ENCODE measurements at places on chromosomes 12 and 14.

DNA sequence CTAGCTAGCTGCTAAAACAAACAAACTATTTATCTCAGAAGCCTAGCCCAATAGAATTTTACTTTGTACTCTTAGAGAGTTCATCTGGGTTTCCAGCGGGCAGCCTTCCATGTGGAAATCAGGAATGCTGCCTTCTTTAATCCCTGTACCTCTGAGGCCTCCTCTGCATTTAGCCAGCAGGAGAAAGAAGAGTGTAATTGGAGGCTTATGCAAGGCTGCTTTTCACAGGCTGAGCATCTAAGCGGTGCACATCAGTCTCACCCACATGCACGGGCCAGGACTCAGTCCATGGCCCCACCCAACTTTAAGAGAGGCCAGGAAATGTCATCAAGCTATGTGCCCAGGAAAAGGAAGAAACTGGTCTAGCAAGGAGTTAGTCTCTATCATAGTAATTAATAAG, 14.0 kb upstream of the PTGDR start:
- no peak for DNase-seq
- H3K27me3 ChIP-seq = no peaks in the 10 kb centered on the region
- peak overlapping the region; percentile 57 for H3K27ac ChIP-seq
- peaks cover 35% of the 10 kb centered on the region for H3K36me3 ChIP-seq

GRCh38 chr12:116673681-116674111, 64.2 kb downstream of the SPRING1 start:
- H3K4me1 ChIP-seq = peaks cover 33% of the 10 kb centered on the region
- H3K36me3 ChIP-seq = no peaks in the 10 kb centered on the region
- H3K4me3 ChIP-seq = peak overlapping the region; percentile 75
- no peak for DNase-seq
- peaks cover 14% of the 10 kb centered on the region for H3K27me3 ChIP-seq

GRCh38 chr12:33654313-33654712, 214.7 kb upstream of the SYT10 start:
- no peaks in the 10 kb centered on the region for H3K4me1 ChIP-seq
- no peaks in the 10 kb centered on the region for H3K36me3 ChIP-seq
- no peak for DNase-seq
- H3K4me3 ChIP-seq = no peak overlapping the region
- no peaks in the 10 kb centered on the region for H3K27me3 ChIP-seq

- no peak overlapping the region for H3K27ac ChIP-seq
- H3K27me3 ChIP-seq = no peaks in the 10 kb centered on the region
- no peaks in the 10 kb centered on the region for H3K36me3 ChIP-seq
Measured at GRCh38 chr12:12705838-12706520, 10.0 kb upstream of the GPR19 start.

- H3K4me1 ChIP-seq = peaks cover 32% of the 10 kb centered on the region
- DNase-seq = no peak
- peaks cover 20% of the 10 kb centered on the region for H3K36me3 ChIP-seq
- peak overlapping the region; percentile 96 for H3K4me3 ChIP-seq
- peak overlapping the region; percentile 98 for H3K27ac ChIP-seq
Measured at GRCh38 chr12:76084863-76085519, 506 bp upstream of the NAP1L1 start.

GRCh38 chr14:104359301-104359968, 220.1 kb upstream of the C14orf180 start:
- DNase-seq = no peak
- H3K36me3 ChIP-seq = no peaks in the 10 kb centered on the region
- no peak overlapping the region for H3K4me3 ChIP-seq
- no peaks in the 10 kb centered on the region for H3K27me3 ChIP-seq
- H3K4me1 ChIP-seq = no peaks in the 10 kb centered on the region
- H3K27ac ChIP-seq = no peak overlapping the region

GRCh38 chr14:81432219-81432661, 32.1 kb upstream of the STON2 start:
- DNase-seq = no peak
- no peaks in the 10 kb centered on the region for H3K36me3 ChIP-seq
- no peak overlapping the region for H3K27ac ChIP-seq
- H3K27me3 ChIP-seq = peaks cover 42% of the 10 kb centered on the region
- peaks cover 8% of the 10 kb centered on the region for H3K4me1 ChIP-seq

GRCh38 chr12:7486512-7486911, 17.1 kb downstream of the CD163 start:
- no peaks in the 10 kb centered on the region for H3K36me3 ChIP-seq
- no peak overlapping the region for H3K4me3 ChIP-seq
- no peaks in the 10 kb centered on the region for H3K4me1 ChIP-seq
- DNase-seq = no peak
- peaks cover 12% of the 10 kb centered on the region for H3K27me3 ChIP-seq
- H3K27ac ChIP-seq = no peak overlapping the region

DNA sequence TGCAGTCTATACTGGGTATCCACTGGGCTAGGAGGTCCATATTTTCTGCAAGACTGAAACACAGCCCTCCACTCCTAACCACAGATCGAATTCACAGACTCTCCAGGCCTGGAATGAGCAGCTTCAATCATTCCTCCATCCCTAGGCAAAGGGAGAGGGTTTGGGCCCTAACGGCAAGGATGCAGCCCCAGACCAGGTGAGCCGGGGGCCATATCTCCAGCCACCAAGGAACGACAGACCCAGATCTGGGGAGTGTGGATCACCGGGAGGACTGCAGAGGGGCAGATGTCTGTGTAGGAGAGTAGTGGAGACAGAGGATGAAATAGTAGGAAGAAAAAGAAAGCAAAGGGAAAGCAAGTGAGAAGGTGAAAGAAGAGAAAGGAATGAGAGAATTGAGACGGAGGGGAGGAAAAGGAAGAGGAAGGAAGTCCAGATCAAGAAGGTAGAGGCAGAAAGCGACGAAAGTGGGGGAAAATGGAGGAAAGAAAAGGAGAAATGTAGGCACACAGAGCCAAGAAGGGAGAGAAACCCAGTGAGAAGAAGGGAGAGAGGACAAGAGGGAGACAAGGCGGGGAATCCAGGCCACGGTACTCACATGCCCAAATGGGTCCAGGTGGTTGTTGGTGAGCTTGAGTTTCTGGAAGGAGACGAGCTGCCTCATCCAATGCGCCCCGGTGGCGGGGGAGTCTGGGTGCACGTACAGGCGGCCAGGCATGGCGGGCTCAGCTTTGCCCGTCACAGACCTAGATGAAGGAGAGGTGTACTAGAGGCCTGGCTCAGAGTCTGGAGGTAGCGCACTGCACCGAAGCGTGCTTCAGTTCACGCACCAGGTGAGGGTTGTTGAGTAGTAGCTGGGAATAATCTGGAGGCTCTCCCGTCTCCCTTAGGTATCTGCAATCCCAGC, 7.7 kb downstream of the TBX5 start:
- peaks cover 58% of the 10 kb centered on the region for H3K27me3 ChIP-seq
- no peak for DNase-seq
- H3K36me3 ChIP-seq = no peaks in the 10 kb centered on the region

GRCh38 chr12:27178723-27179399, 65.2 kb upstream of the STK38L start:
- H3K4me1 ChIP-seq = peaks cover 10% of the 10 kb centered on the region
- H3K27ac ChIP-seq = peak overlapping the region; percentile 2
- DNase-seq = no peak
- no peaks in the 10 kb centered on the region for H3K36me3 ChIP-seq
- peaks cover 15% of the 10 kb centered on the region for H3K27me3 ChIP-seq

All from natural killer cell treated with Interleukin-12 subunit alpha and Interleukin-12 subunit beta and Interleukin-15 and Interleukin-18, amount 100 ng/mL, for 72 hours (primary cell).